ENCODE measurements at places on chromosomes 2 and 18.

- DNase-seq = no peak
Observed at GRCh38 chr2:195768431-195768830, 111.4 kb downstream of the SLC39A10 start.

DNA sequence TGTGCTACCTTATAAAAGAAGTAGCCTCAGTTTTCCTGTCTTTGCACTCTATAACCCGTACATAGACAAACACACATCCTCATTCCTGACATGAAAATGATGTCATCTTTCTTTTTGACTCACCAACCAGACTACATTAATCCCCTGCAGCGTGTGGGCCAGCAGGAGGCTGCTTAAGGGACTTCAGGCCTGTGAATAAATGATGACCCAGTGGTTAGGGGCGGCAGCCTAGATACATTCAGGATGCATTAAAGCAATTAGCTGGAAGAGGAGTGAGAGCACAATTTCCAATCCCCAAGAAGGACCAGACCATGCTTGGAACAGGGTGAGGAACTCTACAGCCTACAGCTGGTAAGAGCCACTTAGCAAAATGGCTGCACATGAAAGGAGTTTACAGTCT, 57.3 kb upstream of the KLF7 start:
- no peak for DNase-seq

GRCh38 chr2:207103132-207103531, 62.6 kb downstream of the KLF7 start:
- no peak for DNase-seq

DNA sequence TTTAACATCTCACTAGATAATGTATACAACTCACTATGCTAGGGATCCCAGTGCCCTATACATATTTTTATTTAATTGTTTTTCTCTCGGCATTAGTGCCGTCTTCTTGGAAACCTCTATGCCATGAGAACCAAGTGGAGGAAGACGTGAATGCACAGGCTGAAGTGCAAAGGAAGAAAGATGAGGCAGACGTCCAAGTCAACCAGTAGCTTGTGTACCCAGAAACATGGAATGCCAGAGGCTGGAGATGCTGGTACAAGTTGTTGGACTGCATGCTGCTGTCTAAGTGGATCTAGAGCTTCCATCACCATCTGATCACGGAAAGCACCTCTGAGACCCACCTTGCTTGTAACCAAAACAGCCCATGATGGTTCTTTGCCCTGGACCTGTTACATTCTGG, 12.5 kb upstream of the GEMIN6 start:
- DNase-seq = no peak

All from stimulated activated CD8-positive, alpha-beta memory T cell treated with anti-CD3 and anti-CD28 coated beads, Interleukin-2, amount 100 ng/mL, for 1 hour (primary cell).